ENCODE measurements at places on chromosomes 2 and 18.

- DNase-seq = no peak
These were observed 23.9 kb upstream of the ALLC start for GRCh38 chr2:3633982-3634595.

GRCh38 chr2:187775196-187775595 is 221.0 kb upstream of the TFPI start:
- DNase-seq = no peak

GRCh38 chr18:26791676-26792075 is 73.8 kb downstream of the AQP4 start:
- DNase-seq = no peak

DNA sequence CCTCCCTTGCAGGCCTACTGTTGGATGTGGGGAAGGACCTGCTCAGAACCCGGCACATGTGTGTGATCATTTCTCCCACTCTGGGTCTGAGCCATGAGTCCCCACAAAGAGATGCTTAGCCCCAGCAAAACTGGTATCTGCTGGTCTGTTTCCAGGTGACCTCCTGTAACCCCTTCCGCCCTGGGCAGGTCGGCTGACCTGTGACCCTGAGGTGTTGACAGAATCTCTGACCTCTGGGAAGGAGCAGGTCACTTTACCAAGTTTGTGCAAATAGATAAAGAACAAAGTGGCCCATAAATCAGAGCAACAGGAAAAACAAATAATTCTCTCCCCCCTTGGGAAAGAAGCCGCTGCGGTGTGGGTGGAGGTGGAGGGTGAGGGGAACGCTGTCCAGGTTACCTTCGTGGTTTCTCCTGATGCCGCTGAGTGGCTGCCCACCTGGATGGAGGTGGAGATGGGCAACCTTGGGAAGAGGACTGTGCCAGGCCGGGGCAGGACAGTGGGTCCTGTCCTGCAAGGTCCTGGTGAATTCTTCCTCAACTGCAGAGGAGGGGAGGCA is 174.0 kb upstream of the MYCN start:
- DNase-seq = no peak

GRCh38 chr2:166862468-166863132 is 25.7 kb upstream of the XIRP2 start:
- no peak for DNase-seq

DNA sequence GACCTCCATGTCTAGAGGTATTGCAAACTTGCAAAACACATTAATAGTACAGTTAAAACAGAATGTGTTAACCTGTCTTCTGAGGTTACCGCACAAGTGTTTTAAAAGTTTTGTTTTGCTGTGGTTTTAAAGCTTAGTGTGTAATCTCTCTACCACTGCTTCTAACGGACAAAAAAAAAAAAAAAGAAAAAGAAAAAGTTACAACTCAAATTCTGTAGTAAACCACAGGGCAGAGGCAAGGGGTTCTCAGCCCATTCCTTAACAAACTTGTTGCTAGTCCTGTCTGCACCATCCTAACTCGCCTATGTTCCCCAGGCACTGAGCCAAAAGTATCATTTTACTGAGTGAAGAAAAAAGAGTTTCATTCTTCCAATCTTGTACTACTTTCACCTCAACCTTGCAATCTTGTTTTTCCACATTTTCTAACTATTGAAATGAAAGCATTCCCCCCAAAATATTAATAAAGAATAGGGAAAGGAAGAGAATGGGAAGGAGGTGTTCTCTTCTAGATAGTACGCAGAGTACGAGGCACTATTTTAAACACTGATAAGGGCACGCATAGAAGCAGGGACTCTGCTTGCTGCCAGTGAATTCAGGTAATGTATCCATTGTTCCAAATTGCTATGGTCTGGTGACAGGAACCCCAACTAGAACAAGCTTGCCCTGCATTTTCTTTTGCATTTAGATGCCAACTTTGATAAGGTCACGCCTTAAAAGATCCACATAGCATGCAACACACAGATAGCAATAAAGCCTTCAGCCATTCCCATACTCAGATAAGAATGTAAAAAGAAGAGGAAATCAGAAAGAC is 47.1 kb downstream of the IKZF2 start:
- DNase-seq = peak; percentile 26

GRCh38 chr2:20213651-20214565 is 11.0 kb downstream of the SDC1 start:
- DNase-seq = no peak

- DNase-seq = no peak
These were observed 7.9 kb downstream of the UGP2 start for GRCh38 chr2:63849381-63850203.

DNA sequence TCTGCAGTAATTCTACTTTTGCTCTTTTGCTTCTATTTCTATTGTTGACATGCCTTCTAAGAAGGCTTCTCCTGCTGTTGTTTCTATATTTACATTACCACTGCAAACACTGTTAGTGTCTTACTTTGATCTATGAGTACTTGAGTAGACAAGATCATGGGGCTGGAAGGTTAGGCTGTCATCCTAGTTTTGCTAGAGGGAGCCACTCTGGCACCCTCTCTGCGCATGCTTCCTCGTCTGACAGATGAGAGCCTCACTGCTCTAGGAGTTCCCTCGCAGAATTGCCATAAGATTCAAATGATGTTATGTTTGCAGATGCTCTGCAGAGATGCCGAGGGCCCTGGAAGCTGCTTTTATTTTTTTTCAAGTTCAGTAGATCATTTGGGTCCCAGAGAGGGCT is 185.6 kb downstream of the RNF144A start:
- DNase-seq = no peak

GRCh38 chr2:58056192-58056916 is 9.7 kb downstream of the VRK2 start:
- no peak for DNase-seq

- no peak for DNase-seq
These were observed at the start of gene MYO5B for GRCh38 chr18:50194631-50195532. Gene MYO5B, minus strand, starts transcription at chr18:50195147. Its CDS starts 354 bp downstream, at chr18:50194793.

DNA sequence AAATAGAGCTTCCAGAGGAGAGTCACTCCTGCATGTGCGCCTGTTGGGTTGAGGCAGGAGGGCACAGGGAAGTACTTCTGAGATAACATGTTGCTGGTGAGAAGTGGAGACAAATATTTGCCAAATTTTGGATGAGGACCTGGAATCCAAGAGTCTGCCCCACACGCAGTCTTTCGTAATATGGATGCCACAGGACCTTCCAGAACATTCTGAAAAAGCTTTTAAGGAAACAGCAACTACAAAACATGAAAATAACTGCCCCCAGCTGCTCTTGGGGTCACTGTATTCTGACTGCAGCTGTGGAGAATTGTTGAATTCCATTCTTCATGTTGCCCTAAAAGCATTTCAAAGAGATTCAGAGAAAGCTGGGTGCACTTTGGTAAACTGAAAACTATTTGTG is 227.5 kb downstream of the C1D start:
- no peak for DNase-seq
